ENCODE measurements at places on chromosomes 2 and 18.

DNA sequence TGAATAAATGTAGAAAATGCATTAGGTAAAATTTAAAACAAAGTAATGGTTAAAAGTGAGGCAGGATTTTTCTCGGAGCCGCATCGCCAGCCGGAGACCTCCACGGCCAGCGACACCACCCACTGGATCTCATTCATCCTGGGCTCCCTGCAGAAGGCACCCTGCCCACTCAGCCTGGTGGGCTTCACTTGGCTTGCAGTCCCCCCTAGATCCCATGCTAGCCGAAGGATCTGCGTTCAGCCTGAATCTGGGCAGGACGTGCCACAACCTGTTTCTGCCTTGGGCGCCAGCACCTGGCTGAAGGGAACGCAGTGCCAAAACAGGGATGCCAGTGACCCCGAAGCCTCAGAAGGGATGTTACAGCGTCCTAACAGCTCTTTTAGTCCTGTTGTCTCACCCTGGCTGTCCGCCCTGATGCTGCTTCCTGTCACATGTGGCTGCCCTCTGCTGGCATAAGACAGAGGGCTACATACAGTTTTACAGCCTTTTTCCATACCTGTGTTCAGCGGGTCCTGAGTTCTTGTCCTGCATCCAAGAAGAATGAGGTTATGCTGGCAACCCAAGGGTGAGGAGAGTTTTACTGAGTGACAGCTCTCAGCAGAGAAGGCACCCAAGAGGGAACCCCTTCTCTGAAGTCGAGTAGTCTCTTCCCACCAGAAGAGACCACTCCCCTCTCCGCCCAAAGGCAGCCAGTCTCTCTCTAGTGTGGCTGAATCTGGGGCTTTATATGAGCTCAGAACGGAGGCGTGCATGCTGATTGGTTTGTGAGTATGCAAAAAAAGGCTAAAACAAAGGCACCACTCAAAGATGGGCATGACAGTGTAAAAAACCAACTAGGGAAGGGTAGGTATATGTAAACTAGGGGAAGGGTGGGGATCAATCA, 173.1 kb upstream of the GYPC start:
- no peak for DNase-seq

GRCh38 chr2:236867441-236868260, 218.0 kb upstream of the COPS8 start:
- DNase-seq, result no peak

DNA sequence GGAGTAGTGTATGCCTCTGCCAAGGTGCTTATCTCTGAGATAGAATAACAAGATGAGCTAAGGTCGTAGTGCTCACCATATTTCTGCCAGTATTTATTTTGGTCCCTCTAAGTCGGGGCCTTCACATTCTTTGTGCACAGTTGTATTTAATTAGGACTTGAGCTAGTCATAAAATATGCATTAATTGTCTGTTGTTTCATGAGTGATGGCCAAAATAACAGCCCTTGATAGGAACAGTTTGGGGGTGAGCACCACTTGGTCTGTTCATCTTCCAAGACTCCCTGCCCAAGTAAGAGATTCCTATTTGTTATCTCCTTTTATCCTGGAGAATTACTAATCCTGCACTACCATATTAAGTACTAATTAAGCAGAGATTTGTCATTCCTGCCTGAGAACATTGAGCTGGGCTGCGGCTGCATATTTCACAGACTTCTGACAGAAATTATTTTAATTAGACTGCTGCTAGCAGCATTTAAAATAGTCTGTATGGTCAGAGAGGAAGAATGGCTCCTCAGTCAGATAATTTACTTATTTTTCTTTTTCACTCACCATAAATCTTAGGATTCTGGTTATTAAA, 435.1 kb downstream of the MTX2 start:
- DNase-seq, result no peak

DNA sequence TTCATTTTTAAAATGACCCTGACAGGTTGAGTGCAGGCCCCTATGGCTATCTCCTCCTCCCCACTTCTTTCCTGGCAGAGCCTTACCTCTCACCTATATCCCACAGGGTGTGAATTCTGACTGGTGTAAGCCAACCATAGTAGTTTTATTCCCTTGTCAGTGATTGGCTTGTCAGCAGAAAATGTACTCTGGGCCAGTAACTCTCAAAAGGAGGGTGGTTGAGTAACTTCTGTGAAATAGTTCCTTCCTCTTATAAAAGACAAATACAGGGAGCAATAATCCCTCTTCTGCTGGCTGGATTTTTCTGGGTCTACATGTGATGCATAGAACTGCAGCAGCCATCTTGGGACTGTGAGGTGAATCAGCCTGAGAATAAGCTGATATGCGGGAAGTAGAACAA, 83.4 kb downstream of the RAPH1 start:
- DNase-seq, result no peak

GRCh38 chr2:107091163-107091864, 205.3 kb upstream of the ST6GAL2 start:
- no peak for DNase-seq

- DNase-seq, result no peak
These were observed 11.3 kb downstream of the ABHD3 start for GRCh38 chr18:21693322-21693721.

DNA sequence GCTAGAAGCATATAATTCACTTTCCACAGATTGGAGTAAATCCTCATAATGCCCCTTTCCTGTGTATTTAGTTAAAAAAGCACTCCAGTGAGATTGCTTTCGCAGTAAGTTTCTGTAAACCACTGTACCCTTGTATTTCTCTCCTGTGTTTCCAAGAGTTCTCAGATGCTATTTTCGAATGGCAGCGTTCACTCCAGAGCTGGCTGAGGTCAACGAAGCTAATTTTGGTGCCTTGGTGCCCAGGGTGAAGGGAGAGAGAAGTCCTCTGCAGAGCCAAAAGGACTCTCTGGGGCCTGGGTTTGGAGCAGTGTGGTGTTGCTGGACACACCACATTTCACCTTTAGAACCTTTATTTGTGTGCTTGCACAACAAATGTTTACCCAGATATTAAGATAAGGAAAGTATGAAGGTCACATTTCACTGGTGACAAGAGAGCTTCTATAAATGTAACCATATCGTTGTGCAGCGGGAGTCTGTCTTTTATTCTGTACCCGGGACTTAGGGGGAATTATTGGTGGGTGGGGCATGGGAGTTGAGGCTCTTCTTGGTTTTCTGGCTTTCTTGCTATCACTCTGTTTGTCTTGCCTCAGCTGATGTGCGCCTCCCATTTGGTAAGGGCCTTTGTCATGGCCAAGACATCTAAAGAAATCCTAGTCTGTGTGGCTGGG, 9.9 kb downstream of the EPAS1 start:
- no peak for DNase-seq

GRCh38 chr18:25248755-25249154, 103.2 kb downstream of the ZNF521 start:
- no peak for DNase-seq

- no peak for DNase-seq
These were observed 467.1 kb upstream of the SPHKAP start for GRCh38 chr2:228648541-228648940.

GRCh38 chr18:13257361-13257980, 38.9 kb downstream of the LDLRAD4 start:
- DNase-seq, result no peak

DNA sequence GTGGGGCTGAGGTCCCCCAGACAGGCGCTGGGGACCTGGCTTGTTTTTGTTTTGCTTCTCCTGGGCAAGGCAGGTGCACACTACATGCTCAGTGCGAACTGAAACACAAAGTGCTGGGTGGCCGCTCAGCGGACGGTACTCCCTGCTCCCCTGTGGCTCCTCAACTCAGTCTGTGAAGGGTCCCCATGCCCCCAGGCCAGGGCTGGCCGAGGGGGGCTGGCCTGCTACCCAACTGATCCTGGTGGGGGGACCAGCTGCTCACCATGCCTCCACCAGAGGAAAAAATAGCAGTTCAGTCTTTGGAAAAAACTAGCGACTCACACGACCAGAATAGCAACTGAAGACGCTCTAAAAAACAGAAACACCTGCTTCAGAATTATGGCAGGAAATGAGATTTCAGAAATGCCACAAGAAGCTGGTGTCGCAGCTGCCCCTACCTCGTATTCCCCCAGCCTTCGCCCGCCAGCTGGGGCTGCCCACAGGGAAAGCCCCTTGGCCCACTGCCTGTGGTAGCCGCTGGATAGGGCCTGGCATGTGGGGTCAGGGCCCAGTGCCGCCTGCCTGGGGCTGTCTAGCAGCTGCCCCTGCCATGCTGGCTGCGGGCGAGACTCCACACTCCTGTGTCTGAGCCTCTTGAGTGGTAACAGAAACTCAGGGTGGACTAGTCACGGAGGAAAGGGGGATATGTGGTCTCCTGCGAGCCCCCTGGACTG, 43.7 kb downstream of the MEX3C start:
- peak; percentile 35 for DNase-seq

- no peak for DNase-seq
These were observed 1651.8 kb downstream of the DPP10 start for GRCh38 chr2:116094196-116094595.

- DNase-seq, result no peak
These were observed 99.1 kb upstream of the NEUROD1 start for GRCh38 chr2:181779288-181780021.

- no peak for DNase-seq
These were observed 259.7 kb downstream of the PDE11A start for GRCh38 chr2:177812713-177813396.

DNA sequence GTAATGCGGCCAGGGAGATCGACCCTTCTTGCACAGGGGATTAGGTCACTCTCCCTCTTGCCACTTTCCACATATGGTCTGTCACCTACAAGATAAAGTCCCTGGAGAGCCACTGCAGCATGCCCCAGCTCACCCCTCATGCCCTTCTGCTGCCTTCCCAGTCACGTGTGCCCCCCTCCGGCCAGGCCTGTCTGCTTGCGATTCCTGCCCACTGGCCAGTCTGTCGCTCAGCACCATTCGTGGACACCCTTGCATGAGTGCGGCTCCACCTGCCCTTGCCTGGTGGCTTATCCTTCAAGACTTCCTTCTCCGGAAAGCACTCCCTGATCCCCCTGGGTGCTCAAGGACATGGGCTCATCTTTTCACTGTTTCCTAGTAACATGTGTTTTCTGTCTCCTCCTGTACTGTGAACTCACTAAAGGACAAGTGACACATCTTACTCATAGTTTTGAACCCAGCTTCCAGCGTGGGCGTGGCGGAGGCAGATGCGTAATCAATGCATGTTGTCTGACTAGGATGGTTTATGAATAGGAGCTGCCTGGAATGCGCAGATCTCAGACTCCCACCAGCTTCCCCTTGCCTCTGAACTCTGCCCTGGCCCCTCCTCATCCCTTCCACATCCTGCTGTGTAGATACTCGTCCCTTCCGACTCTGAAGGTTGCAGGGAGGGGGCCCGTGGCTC, 7.8 kb upstream of the NT5DC4 start:
- no peak for DNase-seq

DNA sequence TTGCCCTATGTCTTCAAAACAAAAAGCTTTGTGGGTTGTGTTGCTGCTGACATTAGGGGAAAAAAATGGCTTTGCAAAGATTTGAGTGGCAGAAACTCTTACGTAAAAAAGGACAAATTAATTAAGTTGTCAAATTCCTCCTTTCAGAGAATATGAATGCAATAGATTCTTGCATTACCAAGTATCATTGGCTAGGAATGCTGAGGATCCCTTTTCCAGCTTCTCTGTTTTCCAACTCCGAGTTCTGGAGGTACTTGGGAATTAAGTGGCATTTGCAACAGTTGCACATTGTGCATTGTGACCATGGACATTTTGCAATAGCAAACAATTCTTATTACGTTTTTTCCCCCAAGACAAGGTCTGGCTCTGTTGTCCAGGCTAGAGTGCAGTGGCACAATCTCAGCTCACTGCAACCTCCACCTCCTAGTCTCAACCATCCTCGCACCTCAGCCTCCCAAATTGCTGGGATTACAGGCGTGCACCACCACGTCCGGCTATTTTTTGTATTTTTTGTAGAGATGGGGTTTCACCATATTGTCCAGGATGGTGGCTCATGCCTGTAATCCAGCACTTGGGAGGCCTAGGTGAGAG, 29.9 kb upstream of the PPP1CB start:
- DNase-seq, result no peak

DNA sequence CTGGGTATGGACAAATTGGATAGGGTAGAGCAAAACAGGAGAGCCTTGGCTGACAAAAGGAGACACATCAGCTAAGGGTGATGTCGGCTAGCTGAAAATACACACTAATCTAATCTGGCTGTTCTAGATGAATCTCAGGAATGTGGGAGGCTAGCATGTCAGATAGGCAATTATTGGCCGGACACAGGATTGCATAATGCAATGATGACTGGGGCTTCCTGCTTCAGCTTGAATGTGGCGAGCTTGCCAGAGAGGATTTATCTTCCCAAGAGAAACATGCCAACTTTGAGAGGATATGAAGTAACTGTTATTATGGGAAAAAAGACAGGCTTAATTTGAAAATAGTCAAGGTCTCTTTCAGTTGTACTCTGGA, 102.4 kb downstream of the TRIB2 start:
- no peak for DNase-seq

GRCh38 chr2:231008131-231008530, 12.2 kb downstream of the SPATA3 start:
- no peak for DNase-seq

DNA sequence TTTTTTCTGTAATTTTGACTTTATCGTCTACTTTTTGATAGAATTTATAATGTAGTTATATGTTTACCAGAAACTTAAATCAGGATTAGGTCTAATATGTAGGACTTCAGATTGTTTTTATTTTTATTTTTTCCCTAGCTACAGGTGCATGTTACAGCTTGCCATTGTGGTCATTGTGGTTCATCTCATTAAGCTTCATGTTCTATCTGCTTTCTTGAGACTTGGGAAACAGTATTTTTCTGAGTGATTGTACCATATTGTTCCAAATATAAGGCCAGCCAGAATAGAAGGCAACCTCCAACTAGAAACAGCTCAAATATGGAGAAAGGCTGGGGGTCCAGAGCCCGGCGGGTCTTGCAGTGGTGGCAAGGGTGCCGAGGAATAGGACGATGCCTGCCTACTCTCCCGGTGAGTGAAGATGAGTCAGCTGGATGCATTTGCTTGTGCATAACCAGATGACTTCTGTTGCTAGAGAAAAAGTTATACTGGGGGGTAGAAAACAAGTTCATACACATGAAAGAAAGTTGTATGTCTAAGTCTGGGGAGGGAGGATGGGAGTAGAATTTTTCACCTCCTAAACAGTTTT, 188.4 kb downstream of the CCDC85A start:
- no peak for DNase-seq

- DNase-seq, result no peak
These were observed 88.3 kb upstream of the SALL3 start for GRCh38 chr18:78891185-78891762.

DNA sequence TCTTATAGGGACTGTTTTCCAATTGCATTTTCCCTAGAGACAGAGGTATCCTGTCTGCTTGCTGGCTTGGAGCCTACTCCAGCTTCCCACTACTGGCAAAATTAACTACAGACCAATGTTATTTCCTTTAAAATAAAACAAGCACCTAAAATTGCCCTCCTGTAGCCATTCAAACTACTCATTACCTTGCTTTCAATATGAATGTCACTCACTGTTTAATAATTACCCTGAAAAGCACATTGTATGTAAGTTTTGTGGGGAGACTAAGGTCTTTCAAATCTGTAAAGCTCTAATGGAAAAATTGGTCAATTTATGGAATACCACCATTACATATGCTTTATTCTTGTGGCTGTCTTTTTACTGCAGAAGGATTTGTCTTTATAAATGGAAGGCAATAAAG, 87.3 kb downstream of the DOCK10 start:
- DNase-seq, result no peak

All from stimulated activated CD8-positive, alpha-beta memory T cell treated with anti-CD3 and anti-CD28 coated beads, Interleukin-15, amount 100 ng/mL, for 4 hours (primary cell).